ENCODE measurements at places on chromosomes 11 and 22.

DNA sequence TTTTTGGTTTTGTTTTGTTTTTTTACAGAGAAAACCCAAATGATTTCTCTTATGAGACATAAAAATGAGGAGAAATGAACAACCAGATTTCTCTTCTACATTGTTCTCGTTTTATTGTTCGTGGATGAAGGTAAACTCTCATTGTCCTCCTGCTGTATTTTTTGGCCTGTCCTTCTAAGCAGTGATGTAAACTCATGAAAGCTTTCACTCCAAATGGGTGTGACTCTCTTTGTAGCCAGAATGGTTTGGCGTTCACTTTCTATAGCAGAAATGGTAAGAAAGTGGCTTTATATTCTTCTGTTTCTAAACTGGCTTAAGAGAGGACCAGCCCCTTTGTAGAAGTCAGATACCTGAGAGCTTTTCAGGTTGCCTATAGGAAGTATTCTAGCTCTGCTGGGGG is 15.5 kb upstream of the BMAL1 start:
- DNase-seq, result no peak

DNA sequence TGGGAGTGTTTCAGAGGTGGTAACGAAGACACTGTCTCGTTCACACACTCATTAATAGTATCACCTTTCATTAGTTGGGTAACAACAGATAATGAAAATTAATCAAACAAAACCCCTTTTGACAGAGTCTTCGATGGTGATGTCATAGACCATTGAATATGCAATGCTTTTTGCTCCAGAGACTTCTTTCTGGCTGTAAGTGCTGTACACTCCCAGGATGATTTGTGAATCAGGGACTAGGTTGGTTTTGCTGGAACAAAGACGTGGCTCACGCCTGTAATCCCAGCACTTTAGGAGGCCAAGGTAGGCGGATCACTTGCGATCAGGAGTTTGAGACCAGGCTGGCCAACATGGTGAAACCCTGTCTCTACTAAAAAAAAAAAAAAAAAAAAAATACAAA is 9.5 kb upstream of the RASSF10 start:
- DNase-seq, result no peak

DNA sequence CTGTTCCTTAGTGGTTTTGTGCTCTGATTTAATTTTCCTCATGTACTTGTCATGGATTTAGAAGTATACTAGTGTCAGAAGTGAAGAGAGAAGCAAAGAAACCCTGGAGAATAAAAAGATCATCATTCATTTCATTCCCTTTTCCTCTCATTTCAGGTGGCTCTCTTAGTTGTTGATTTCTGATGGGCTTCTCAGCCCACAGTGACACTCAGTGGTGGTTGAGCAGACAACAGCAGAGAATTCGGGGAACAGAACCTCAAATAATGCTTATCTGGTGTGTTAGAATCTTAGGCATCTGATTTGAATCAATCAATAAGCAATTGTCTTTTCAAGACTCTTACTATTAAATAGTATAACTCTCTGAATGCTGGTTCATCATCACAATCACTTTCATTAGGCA is 1289.4 kb downstream of the FAM181B start:
- peak; percentile 53 for DNase-seq

- DNase-seq, result no peak
Measured at GRCh38 chr11:33697997-33698396, 2.6 kb downstream of the C11orf91 start.

GRCh38 chr11:88631497-88631896 is 294.0 kb upstream of the CTSC start:
- DNase-seq, result no peak

GRCh38 chr11:47716692-47717091 is 1.5 kb upstream of the AGBL2 start:
- peak; percentile 25 for DNase-seq

DNA sequence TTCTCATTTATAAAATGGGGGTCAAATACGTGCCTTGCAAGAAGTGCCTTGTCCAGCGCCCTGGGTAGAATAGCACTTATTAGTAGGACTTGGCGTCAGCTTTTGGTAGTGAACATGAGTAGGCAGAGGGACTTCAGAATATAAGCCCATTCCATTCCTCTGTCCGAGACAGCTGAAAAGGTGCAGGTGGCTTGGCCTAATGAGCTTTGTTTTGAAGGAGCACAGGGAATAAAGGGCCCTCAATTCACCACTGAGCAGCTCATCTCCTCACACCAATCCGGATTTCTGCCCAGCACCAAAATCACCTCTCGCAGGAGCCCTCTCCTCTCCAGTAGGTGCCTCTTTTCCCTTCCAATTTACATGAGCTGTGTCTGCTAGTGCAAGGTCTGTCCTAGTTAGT is 91.2 kb downstream of the DSCAML1 start:
- DNase-seq, result no peak

DNA sequence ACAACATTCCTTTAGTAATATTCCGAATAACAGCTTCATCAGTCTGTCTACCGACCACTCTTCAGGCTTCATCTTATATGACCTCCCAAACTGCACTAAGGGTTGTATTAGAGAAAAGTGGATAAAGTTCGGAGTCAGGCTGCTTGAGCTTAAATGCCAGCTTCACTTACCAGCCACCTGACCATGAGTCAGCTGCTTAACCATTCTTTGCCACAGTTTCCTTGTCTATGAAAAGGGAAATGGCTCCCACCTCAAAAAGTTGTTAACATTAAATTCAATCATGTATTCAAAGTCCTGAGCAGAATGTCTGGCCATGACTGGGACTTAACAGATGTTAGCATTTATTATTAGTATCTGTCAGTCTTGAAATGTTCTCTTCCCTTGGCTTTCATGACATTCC is 20.9 kb downstream of the LIMK2 start:
- DNase-seq, result no peak
